ENCODE measurements at places on chromosomes 4 and X.

DNA sequence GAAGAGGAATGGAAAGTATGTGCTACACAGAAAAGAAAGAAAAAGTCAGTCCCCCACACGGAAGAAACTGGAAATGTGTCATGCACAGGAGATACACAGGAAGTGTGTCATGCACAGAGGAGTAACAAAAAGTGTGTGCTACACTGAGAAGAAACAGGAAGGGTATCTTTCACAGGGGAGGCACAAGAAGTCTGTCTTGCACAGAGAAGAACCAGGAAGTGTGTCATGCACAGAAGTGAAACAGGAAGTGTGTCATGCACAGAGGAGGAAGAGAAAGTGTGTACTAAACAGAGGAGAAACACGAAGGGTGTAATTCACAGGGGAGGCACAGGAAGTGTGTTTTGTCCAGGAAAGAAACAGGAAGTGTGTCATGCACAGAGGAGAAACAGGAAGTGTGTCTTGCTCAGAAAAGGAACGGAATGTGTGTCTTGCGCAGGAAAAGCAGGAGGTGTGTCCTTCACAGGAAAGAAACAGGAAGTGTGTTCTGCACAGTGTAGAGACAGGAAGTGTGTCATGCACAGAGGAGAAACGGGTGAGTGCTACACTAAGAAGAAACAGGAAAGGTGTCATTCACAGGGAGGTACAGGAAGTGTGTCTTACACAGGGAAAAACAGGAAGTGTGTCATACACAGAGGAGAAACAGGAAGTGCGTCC lies 527.2 kb upstream of the PRKX start:
- DNase-seq, result no peak

DNA sequence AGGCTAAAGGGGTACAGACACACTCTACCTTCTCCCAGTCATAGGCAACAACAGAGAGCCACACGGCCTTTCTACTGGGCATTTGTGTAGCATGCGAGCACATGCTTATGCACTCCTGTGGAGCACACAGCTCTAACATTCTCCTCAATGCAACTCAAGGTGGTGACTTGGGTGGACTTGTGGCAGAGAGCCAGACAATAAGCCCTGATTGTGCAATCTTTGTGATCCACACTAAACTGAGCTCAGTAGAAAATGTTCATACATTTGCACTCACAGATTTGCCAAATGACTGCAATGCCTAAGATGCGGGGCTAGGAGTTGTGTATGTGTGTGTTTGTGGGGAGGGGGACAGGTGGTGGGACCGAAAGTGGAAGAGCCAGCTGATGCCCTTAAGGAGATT lies 31.4 kb upstream of the SETD7 start:
- no peak for DNase-seq

- no peak for DNase-seq
Observed at GRCh38 chrX:125248931-125249330, 70.7 kb upstream of the TEX13C start.

- no peak for DNase-seq
Observed at GRCh38 chr4:174707902-174708301, 121.1 kb downstream of the GLRA3 start.

DNA sequence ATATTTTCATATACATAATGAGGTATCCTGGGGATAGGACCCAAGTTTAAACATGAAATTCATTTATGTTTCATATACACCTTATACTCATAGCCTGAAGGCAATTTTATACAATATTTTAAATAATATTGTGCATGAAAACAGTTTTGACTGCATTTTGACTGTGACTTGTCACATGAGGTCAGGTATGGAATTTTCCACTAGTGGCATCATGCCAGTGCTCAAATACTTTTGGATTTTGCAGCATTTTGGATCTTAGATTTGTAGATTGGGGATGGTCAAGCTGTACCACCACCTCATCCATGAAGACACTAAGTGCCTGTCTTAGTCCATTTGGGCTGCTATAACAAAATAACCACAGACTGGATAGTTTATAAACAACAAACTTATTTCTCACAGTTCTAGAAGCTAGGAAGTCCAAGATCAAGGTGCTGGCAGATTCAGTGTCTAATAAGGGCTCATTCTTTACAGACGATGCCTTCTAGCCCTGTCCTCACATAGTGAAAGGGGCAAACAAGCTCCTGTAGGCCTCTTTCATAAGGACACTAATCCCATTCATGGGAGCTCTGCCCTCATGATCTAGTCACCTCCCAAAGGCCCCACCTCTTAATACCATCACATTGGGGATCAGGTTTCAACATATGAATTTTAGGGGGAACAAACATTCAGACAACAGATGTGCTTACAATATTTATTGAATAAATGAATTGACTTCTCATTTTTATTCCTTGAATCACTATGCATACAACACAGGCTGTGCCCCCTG lies 9.4 kb downstream of the NUDT6 start:
- no peak for DNase-seq

- DNase-seq, result no peak
Observed at GRCh38 chr4:48470570-48470969, 12.6 kb upstream of the SLC10A4 start.

DNA sequence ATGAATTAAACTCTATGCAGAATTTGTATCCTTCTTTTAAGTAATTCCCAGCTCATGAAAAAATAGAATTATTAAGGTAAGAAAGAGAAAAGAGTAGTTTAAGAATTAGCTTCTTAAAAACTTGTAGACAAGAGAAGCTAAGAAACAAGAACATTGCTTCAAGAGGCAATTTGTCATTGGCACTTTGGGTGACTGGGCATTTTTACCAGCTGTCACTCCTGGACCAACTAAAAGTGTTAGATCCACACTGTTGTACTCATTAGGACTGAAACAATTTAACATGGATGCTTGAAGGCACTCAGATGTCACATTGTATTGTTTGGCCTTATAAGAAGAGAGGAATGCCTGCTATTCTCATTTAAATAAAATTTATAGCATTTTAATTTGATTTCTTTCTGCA lies 7.4 kb downstream of the COL25A1 start:
- DNase-seq, result no peak

DNA sequence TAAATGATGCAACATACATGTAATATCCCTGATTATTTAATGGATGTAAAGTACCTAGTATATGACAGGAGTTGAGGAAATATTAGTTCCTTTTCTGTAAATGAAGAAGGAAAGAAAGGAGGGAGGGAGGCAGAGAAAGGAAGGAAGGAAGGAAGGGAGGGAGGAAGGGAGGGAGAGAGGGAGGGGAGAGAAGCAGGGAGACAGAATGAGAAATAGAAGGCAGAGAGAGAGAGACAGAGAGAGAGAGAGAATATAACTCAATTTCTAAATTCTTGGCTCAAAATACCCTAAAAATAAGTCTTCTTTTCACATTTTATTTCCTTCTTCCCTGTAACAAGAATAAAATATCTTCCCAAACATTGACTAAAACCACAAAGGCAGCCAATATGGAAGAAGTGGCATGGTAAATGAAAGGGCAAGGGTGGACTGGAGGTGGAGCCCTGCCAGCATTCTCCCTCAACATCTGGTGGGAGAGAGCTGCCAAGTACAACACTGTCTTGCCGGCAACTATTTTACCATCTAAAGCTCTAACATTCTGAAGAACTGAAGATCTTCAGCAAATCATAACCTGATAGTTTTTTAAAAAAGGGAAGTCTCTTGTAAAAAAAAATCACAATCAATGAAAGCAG lies 245.1 kb downstream of the PPP3CA start:
- DNase-seq, result no peak

DNA sequence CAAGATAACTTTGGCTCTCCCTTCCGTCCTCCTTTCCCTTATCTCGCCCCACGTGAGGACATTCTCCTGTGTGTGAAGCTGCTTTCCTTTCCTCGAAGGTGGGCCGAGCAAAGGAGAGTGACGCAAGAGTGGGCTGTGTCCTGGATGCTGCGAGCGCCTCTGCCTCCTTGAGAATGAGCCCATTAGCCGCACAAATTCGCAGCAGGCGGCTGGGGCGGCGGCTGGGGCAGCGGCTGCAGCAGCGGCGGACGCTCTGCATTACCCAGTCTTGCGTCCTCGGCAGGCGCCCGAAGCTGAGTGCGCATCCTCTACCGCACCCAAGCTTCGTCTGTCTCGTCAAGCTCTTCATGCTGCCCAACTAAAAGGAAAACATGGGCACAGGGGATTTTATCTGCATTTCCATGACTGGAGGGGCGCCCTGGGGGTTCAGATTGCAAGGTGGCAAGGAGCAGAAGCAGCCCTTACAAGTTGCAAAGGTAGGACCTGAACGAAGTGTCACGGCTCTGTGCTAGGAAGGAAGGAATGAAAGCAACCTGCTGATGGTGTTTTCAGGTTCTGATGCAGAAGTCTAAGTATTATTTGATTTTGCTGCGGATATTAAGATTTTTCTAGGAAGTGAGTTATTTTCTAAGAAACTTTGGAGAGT lies at the start of gene SYNPO2:
Gene SYNPO2, plus strand, starts transcription at position 189 of the 646 bp plus-strand sequence. Its CDS starts 183 bp downstream, at position 372.
- peak; percentile 70 for DNase-seq

GRCh38 chr4:109440948-109441347 lies 7.3 kb downstream of the SEC24B start:
- no peak for DNase-seq

All from small intestine (tissue), 16 donors.